ENCODE measurements at places on chromosomes 4 and X.
A peak's percentile ranks its signal among the peaks of the same experiment; 100 is the strongest.

- DNase-seq = no peak
These were observed 20.8 kb downstream of the LIN54 start for GRCh38 chr4:82989575-82990429.

DNA sequence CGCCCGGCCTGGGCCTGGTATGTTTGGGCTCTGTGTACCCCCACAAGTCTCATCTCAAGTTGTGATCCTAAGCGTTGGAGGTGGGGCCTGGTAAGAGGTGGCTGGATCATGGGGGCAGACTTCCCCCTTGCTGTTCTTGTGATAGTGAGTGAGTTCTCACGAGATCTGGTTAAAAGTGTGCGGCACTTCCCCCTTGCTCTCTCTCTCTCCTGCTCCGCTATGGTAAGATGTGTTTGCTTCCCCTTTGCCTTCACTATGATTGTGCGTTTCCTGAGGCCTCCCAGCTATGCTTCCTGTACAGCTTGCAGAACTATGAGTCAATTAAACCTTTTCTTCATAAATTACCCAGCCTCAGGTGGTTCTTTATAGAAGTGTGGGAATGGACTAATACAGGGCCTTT lies 53.0 kb downstream of the CHST7 start:
- no peak for DNase-seq

GRCh38 chr4:1331591-1332353 lies 15.2 kb upstream of the UVSSA start:
- peak; percentile 29 for DNase-seq

DNA sequence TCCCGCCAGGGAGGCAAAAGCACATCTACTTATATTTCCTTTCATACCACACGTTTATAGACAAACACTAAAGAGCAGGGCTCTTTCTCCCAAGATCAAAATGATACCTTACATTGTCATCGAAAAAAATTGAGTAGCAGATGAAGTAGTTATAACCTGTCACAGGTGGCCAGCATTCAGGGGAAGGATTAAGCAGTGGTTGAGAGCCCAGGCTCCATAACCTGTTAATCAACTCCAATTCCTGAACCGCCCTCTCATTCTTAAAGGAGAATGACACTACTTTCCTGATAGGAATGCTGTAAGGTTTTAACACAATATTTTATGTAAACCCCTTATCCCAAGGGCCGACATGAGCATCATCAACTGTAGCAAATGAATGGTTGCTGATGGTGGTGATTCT lies 268.9 kb upstream of the KCNIP4 start:
- no peak for DNase-seq

DNA sequence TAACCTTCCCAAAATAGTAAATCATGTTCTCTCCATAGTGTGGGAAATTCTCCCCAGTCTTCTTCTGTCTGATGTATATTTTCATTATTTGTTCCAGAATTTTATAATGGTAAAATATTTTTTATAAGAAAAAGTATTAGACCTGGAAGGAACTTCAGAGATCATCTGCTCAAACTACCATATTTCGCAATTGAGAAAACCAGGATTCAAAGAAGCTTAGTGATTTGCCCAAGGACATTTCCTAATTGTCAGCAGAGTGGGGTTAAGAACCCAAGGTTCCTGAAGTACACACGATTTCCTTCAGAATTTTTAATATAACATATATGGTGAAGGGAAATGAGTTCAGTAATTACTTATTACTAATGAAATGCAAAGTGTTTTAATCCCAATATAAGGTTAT lies 24.1 kb downstream of the OCIAD1 start:
- no peak for DNase-seq

- DNase-seq = no peak
These were observed 17.4 kb upstream of the DCAF8L1 start for GRCh38 chrX:27998666-27999065.

DNA sequence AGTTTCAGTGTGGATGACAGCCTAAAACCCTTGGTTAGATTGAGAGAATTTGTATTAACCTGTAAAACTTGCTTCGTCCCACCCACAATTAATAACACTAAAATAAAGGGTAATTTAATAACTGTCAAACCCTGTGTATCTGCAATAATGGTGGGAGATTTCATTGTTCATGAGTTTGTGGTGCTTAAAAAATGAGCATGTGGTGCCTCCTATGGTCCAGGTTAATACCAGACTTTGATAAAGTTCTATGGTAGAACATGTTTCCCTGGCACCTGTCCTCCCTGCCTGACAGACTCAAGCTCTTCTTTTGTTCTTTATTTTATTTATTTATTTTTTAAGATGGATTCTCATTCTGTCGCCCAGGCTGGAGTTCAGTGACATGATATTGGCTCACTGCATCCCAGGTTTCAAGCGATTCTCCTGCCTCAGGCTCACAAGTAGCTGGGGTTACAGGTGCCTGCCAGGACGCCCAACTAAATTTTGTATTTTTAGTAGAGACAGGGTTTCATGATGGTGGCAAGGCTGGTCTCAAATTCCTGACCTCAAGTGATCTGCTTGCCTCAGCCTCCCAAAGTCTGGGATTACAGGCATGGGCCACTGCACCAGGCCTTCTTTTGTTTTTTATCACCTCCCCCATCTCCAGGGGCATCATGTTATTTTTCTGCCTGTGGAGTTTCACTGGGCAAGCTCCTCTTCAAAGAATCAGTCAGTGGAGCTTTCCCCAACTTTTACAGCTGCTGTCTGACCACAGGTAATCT lies 289.2 kb downstream of the NR3C2 start:
- DNase-seq = no peak

DNA sequence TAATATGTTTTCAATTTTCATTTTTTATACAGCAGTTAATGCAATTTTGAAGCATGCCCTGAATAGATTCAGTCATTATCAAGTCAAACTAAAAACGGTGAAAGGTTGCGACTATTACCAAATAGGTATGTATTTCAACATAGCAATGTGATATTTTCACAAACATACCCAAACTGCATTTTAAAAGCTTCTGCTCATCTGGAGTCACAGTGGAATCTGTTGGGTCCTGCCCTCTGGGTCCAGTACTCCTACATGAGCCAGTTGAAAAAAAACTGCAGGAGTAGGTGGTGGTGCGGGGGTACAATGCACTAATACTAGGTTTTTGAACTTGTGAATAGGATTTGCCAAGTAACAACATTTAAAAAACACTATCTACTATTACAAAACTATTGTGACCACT lies 938 bp downstream of the GPR34 start:
- no peak for DNase-seq

DNA sequence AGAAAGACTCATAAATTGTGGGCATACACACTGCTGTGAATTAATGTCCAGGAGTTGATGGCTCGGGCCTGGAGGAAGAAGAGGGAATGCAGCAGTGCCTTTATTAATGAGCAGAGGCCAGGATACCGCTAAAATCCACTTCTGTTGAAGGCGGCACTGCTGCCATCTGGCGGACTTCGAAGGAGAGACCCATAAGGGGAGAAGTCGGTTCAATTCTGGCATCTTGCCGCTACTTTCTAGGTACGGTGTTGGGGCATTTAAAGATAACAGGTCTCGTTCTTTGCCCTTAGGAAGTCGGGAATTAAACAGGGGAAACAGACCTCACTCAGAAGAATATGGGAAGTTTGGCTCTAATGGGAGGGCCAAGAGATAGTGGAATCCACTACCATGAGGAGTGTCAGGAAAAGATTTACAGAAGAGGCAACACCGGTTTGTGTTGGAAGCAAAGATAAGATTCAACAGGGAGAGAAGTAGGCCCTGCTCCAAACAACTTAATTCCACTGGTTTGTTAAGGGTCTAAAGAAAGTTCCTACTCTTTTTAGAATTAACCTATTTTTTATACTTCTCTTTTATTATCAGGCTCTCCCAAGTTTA lies 133.6 kb upstream of the GIMD1 start:
- DNase-seq = peak; percentile 41

DNA sequence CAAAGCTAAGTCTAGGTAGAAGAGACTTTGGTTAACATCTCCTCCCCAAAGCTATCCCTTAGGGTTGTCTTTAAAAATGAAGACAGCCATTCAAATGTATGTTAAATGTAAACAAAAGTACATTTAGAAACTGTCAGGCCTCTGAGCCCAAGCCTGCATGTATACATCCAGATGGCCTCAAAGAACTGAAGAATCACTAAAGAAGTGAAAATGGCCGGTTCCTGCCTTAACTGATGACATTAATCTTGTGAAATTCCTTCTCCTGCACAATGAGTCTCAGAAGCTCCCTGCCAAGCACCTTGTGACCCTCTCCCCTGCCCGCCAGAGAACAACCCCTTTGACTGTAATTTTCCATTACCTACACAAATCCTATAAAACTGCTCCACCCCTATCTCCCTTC lies 377.9 kb downstream of the FAM133A start:
- no peak for DNase-seq

DNA sequence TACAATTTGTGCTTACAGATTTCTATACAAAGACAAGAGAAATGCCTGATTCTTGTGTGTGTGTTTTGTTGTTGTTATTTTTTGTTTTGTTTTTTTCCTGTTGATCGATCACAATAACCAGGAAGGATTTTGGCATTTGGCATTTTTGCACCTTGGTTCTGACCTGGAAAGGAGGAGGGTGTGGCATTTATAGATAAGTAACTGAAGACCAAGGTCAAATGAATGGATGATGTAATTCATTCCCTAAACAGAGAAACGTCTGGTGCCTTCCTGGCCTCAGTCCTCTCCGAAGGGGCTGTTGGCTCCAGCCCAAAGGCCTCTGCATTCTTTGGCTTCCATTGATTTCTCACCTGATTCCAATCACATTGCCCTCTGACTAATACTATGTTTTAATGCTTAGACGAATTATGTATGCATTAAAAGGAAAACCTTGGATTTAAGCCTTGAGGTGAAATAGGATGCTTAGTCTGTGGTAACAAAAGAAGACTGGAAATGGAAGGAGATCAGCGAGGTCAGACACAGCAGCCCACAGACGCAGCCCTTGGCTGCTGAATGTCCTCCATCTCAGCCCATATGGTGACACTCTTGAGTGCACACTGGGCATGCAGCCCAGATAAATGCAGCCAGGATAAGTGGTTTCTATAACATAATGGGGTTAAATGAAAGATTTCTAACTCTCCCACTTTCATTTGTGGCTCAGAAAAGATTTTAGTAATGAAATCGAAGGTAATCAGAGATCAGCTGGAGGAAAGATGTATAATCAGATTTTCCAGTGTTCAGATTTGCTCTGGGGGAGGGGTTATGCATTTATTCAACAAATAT lies 60.5 kb upstream of the TRIM2 start:
- DNase-seq = no peak

DNA sequence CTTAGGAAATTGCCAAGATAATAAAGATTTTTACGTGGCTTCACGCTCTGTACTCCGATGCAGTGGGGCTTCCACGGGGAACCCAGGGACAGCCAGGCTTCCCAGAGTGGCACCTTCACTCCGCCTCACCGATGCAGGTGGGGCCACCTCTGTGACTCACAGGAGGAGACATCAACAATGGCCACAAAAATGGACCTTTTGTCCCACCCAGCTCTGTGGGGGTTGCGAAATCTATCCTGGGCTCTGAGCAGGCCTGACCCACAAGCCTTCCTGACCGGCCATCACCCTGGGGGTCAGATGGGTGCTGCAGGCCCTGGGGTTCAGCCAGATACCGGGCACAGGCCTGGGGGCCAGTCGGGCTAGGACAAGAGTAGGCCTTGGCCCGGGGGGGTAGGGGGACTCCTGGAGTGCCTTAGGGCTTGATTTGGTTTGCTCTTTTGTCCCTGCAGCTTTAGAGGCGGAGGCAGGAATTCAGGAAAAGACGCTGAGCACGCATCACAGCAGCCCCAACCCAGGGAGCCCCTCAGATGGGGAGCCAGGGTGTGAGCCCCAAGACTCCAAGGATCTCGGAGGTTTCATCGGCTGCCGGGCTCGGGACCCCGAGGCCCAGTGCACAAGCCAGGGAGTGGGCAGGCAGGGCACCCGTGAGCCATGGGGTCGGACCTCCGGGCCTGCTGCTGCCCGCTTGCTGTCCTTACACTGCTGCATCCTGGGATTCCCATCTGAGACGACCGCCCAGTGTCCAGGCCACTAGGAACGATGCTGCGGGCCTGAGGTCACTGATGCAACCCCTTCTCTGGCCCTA lies 136.5 kb upstream of the NKX1-1 start:
- no peak for DNase-seq

DNA sequence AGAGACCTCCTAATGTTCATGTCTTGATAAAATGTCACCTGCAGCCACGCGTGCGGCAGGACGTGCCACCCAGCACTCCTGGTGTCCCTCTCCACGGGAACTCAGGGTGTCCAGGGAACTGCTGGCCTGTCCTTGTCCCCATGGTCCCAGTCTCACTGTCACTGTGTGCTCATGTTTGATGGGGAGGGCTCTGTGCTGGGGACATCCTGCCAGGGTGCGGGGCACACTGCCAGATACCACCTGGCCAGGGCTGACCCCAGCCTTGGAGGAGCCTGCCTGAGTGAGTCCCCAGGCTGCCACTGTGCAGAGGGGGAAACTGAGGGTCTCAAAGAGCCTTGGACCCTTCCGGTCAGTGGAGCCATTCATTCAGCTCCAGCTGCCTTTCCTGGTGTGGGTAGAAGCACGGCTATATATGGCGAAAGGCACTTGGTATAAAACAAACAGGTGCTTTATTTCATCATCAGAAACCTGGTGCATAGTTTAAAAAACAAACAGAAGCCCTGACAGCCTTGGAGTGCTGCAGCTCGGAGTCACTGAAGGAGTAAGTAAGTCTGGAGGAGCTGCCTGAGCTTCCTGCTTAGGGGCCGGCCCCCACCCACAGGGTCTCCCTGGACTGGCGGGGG lies 33.0 kb downstream of the NOP14 start:
- no peak for DNase-seq

DNA sequence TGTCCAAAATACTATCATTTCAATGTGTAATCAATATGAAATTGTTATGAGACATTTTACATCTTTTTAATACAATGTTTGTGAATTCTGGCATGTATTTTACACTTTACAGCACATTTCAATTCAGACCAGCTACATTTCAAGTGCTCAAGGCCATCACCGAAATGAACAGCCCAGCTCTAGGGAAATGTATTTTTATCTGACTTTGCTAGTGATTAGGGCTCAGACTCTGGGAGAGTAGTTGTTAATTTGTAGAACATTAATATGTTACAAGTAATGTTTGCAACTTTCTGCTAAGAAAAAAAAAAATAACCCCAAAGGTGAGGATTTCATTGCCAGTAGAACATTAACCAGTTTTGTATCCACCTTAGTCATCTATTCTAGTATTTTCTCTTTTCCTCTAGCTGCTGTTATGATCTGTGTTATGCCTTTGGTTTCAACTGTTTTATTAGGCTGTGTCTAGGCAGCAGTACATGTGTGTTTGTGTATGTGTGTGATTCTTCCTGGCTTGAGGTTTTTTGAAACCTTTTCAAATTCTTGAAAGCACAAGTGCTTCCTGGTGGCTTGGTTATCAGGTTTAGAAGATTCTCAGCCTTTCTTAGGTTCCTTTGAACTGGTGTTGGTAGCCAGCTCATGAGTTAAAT lies 125.9 kb downstream of the NSUN7 start:
- no peak for DNase-seq

- DNase-seq = no peak
These were observed 15.6 kb downstream of the CHRNA9 start for GRCh38 chr4:40350627-40351227.

DNA sequence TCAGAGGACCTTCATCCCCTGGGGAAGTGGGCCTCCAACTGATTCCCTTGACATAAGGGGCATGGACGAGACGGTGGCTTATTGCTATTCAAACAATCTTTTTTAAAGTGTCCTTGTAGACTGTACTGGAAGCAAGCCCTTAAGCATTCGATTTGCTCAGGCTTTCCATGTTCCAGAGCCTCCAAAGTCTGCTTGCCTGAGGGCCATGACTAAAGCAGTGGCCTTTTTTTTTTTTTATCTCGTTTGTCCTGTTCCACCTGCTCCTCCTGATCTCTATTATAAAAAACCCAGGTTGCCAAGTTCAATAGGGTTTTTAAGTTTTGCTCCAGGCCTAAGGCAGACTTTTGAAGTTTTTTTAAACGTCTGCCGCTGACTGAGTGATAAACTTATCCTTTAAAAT lies 103.7 kb upstream of the AADAT start:
- no peak for DNase-seq
